ENCODE measurements at places on chromosomes 6 and 20.
A peak's percentile ranks its signal among the peaks of the same experiment; 100 is the strongest.

DNA sequence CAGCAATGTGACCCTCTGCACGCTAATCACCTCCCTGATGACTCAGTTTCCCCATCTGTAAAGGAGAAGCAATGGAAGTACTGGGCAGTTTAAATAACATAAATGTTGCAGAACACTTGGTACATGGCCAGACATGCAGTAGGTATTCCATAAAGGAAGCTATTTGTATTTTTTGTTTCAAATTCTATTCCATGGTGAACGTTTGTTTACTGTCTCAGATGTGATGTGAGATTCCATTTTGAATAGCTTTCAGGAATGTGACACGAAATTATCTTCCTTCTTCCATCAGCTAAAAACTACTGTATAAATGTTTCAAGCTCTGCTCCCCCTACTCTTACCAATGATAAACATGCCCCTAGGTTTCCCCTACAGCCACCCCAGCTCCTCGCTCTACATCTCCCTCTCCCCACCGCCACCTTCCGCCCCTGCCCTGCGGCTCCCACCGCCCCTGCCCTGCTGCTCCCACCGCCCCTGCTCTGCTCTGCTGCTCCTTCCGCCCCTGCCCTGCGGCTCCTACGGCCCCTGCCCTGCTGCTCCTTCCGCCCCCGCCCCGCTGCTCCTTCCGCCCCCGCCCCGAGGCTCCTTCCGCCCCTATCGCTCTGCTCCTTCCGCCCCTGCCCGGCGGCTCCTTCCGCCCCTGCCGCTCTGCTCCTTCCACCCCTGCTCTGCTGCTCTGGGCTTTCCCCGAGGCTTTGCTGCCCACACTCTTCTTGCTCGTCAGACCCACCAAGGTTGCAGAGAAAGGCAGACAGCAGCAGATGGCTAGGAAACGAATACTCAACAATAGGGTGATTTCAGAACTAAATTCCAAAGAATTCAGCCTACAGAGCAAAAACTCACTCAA is 78.9 kb downstream of the THBS2 start:
- DNase-seq = no peak

- no peak for DNase-seq
Measured at GRCh38 chr6:134031696-134032255, 20.6 kb downstream of the SLC2A12 start.

GRCh38 chr6:89966228-89966544 is 71.9 kb downstream of the GJA10 start:
- no peak for DNase-seq

DNA sequence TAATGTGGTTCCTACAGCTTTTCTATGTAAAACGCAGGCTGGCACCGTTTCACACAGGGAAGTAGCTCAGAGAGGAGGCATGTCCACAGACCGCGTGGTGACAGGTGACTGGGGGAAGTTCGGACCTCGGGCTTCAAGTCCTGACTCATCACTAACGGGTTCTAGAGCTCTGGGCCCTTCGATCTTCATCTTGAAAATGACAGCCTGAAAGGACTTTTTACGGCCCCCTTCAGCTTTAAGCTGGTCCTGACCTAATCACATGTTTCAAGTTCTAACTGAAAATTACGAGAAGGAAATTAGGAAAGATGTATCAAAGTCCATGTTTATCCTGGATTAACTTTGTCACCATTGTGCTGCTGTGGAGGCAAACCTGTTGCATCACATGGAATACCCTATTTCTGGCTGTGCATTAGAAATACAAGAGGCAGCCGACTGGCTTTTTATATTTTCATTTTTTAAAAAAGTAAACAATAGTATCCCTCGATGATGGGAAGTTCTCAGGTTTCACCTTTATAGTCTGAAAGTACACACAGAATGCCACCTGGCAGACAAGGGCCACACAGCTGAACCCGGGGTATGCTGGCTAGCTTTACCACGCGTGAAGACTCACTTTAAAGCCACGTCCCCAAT is 2.0 kb downstream of the MAN1A1 start:
- no peak for DNase-seq

DNA sequence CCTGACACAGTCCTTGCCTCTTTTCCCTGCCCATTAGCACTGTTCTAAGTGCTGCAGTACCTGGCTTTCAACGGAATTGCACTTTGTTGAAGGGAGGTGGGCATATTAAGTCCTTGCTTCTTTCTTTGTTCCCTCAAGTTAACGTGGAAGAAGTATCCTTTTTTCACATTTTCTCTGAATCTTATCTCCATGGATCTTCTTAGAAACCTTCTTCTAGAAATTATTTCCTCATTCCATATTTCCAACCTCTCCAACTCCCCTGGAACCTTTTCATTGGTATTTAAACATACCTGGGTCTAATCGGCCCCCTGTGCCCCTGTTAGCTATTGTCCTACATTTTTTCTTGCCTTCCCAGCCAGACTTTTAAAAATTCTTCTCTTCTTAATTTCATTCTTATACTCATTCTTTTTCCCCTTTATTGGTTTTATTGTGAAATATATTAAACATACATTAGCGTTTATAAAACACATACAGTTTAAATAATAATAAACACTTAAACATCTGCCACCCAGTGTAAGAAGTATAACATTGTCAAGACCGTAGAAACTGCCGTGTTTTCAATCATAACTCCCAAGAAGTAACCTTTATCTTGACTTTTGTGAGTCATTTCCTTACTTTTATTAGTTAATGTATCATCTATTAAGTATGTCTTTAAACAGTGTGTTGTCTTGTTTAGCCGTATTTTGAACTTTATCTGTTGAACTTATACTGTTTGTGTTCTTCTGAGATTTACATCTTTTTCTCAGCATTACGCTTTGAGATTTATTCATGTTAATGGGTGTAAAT is 118.2 kb downstream of the CDKAL1 start:
- peak; percentile 36 for DNase-seq

DNA sequence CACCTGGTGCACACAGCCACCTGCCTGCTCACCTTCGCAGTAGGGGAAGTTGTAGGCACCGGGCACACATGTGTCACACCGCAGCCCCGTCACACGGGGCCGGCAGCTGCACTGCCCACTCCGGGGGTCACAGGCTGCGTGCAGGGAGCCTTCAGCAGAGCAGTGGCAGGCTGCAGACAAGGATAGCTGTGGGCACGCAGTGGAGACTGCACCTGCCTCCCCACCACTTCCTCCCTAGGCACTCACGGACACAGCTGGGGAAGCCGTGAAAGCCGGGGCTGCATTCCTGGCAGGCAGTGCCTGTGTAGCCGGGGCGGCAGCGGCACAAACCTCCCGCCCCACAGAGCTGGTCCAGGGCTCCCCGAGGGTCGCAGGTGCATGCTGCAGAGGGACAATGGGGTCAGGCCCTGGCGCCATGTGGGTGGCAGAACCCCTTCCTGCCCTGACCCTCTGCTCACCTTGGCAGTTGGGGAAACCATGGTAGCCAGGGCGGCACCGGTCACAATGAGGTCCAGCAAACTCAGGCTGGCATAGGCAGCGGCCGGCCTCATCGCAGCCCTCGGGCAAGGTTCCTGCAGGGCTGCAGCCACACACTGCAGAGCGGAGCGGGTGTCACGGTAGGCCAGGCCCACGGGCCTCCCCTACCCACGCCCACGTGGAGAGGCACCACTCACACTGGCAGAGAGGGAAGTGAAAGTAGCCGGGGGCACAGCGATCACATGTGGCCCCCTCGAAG is 29.4 kb downstream of the LAMA5 start:
- DNase-seq = no peak

- no peak for DNase-seq
Measured at GRCh38 chr20:38001173-38001875, 31.9 kb downstream of the TTI1 start.

- DNase-seq = no peak
Measured at GRCh38 chr6:108744996-108745395, 103.2 kb upstream of the ARMC2 start.

DNA sequence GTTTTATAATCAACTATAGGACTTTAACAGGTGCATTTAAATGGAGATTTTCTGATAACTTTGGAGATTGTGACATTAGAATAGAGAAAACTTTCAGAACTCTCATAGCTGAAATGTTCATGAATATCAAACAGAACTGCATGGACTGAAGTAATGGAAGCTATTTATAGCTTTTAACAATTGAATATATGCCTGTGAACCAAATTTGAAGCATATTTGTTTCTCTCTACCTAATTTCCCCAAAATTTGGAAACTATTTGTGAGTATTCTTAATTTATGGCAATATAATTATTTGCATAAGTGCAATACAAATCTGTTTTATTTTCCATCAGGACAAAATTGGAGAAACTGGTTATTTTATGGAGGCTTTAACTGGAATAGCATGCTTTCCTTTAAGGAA is 96.6 kb downstream of the PLG start:
- no peak for DNase-seq

DNA sequence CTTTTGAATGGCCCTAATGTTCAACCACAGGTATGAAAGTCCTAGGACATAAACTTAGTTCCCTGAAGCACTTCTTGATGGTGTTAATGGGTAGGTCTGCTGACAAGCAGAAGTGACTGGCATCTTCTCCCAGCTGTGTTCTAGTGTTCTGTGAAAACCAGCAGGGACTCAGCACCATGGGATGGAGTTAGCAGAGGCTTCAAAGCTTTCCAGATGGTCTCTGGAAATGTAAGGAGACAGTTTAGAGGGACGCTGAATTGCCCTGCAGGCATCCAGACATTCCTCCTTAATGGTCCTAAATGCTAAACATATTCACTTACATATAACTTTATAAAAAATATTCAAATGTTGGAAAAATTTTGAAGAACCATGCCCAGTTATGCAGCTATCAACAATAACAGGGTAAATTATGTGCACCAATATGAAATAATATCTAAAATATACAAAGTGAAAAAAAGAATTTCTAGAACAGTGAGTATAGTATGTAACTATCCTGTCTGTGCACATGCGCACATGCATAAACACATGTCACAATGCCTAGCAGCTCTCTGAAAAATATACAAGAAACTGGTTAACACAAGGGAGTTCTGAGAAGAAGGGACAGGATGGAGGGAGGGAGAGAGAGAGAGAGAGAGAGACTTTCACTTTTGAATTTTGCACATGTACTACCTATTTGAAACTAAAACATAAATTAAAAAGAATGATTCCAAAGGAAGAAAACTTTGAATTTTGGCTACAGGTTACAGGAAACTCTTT is 87.2 kb downstream of the PRDM1 start:
- DNase-seq = no peak

- no peak for DNase-seq
Measured at GRCh38 chr6:73460056-73460455, 1.5 kb upstream of the MTO1 start.

DNA sequence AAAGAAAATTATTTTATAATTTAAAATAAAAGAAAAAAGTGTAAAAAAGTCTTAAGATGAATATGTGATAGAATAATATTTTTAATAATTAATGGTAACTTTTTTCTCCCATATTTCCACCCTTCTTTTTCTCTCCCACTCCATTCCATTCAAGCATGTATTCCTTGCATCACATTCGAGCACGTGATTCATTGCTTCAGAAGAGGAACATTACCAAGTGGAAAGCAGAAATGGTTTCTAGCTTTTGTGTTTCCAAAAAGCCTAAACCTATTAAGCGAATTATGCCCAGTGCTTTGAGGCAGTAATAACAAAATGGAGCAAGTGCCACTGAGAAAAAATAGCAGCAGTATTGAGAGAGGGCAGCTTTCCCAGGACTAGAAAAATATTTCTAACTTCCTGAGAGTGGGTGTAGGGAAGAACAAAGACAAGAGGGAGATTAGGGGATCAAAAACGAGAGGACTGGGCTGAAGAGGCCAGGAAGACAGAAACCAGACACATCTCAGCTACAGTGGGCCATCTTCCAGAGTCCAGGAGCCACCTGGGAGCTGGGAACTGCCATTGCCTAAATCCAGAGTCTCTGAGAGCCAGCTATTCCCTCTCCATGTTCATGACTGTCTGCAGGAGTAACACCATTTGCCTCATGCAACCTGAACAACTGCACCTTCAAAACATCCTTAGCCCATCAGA is 15.0 kb upstream of the AKIRIN2 start:
- no peak for DNase-seq

GRCh38 chr6:158131926-158132325 is 36.1 kb downstream of the SERAC1 start:
- no peak for DNase-seq

DNA sequence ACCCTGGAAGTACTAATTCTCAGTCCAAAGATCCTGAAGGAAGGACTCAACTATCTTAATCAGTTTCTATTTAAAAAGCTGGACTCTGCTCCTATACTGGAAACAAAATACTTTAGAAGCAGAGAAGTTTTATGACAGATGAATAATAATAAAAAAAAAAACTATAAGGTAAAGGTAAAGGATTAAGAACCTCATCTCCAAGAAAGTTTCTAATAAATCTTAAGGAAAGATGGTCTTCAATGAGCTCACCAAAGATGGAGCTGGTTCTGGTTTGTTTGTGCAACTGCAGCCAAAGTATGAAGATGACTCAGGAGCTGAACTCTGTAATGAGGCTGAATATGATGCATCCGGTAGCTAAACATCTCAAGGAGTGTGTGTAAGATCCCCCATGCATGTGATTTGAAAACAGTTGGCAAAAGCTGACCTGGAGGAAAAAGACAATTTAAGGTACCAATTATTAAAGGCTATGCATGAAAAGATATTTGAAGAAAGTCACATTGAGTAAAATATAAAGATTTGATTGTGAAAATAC is 25.2 kb downstream of the MED23 start:
- DNase-seq = no peak

DNA sequence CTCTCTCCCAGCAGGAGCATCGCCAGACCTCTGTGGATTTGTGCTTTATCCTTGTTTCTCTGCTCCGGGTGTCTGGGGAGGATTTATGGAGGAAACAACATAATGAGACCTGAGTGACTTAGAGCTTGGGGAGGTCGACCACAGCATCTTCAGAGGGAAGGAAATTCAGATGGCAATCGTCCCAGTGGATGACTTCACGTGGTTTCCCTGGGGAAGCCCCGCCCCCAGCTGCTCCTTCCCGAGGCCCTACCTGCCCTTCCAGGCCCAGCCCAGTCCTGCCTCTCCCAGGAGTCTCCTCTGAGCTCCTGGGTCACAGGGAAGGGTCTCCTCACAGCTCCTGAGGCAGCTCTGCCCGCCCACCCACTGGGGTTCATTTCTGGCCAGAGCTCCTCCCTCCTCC is 430.3 kb upstream of the SULF2 start:
- DNase-seq = no peak

GRCh38 chr20:50193836-50194421 is 3.3 kb downstream of the CEBPB start:
- DNase-seq = no peak

DNA sequence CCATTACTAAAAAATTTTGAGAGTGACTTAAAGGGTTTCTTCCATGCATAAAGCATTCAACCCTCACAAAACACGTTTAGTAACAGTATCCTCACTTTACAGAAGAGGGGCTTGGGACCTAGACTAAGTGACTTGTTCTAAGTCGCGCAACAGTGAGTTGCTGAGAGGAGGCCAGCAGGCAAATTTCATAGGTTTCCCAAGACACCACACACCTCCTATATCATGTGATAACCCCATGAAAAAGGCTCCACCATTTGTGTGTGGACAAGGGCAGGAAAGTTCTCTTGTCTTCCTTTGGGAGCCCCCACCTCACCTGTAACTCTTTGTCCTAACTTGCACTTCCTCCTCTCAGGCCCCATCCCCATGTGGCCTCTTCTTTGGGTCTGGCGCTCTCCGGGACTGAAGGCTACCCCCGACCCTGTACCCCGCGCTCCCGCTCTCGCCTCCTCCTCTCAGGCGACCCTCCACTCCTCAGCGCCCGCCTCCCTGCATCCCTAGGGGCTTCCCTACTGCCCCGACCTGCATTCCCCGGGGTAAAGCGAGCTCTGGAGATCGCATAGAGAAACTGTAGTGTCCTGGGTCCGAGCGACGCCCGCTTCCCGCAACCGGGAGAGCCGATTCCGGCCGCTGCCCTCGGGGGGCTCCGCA is 392 bp downstream of the PSMB8 start:
- no peak for DNase-seq

- DNase-seq = no peak
Measured at GRCh38 chr6:80482056-80482455, 375.6 kb downstream of the BCKDHB start.

Measured in keratinocyte (primary cell).